ENCODE measurements at places on chromosomes 5 and 9. TPM values are rescaled to one million over a fixed set of nuclear protein-coding genes. Genes with fewer than 3 reads are reported as not detected.

DNA sequence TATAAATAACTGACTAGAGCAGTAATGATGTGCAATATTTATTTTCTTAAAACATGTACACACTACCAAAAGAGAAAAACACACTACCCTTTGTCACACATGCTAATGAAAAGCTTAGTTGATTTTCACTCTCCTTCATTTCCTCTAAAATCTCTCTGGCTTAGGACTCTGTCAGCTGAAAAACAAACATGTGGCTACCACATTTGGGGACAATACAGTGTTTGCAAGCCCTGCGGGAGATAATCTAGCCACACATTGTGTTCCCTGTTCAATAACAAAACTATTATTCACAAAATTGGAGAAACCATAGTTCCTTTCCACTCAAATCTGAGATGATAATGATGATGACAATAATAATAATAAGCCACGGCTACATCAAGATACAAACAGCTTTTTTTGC, 3.5 kb upstream of the LOX start:
- no peak for DNase-seq

DNA sequence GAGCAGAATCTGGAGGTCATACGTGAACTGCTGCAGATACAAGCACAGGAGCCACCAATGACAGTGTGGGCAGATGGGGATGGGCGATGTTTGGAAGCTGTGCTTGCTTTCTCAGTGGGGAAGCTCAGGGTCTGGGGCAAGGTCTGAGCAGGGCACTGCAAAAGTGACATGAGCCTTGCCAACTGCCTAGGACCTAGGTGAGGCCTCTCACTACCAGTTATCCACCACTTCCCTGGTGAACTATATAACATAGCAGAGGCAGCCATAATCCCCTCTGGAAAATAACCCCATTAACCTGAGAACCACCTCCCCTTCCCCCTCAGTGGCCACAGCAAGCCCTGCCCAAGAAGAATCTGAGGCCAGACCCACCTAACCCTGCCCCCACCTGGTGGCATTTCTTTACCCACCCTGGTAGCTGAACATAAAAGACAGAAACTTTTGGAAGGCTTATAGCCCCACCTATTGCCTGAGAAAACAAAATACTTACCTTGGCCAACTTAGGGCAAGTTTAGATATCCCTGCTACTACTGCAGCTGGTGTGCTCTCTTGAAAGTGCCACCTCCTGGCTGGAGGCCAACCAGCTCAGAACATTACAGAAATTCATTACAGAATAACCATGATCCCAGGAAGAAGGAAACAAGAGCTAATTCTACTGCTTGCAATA, 18.8 kb upstream of the SPEF2 start:
- DNase-seq: no peak

- no peak for DNase-seq
Observed at GRCh38 chr5:40937075-40937474, 27.8 kb downstream of the C7 start.

- DNase-seq: no peak
Observed at GRCh38 chr5:78768781-78769380, 120.3 kb upstream of the LHFPL2 start.

- DNase-seq: no peak
Observed at GRCh38 chr5:103617090-103617489, 54.5 kb upstream of the NUDT12 start.

DNA sequence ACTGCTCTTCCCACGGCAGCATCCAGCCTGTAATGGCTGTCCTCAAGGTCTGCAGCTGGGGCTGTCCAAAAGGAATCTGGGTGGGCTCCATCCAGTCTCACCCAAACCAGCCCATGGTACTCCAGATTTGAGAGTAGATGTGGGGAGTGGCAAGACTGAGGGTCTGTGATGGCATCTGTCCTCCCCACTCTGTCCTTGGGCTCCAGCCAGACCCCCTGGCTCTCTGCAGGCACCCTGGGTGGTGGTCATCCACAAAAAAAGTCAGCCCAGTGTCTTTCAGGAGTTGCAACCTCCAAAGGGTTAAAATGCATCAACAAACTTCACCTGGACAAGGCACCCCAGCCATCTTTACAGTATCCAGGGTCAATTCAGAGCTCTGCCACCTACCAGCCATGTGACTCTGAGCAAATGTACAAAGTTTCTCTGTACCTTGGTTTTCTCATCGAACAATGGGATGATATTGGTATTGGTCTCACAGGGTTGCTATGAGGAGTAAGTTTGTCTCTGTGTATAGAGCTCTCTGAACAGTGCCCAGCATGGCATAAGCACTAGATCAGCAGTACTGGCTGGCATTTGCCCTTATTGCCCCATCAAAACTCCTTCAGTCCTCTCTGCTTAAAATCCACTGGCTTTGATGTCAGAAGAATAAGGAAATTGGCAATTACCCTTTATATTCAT, 7.3 kb upstream of the S1PR3 start:
- DNase-seq: no peak

GRCh38 chr9:91130796-91131318, 230.9 kb downstream of the AUH start:
- no peak for DNase-seq

DNA sequence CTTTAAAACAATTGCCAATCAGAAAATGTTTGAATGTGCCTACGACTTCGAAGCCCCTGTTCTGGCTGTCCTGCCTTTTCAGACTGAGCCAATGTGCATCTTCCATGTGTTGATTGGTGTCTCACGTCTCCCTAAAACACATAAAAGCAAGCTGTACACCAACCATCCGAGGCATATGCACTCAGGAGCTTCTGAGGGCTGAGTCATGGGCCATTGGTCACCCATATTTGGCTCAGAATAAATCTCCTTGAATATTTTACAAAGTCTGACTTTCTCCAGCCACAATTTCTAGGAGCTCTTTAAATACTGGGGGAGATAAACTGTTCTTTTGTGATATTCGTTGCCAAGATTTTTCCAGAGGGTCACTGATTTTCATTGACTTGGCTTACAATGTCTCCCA, 53.9 kb downstream of the C9orf57 start:
- DNase-seq: no peak

HACD4 gene
- polyA plus RNA-seq: 3.1 TPM

DNA sequence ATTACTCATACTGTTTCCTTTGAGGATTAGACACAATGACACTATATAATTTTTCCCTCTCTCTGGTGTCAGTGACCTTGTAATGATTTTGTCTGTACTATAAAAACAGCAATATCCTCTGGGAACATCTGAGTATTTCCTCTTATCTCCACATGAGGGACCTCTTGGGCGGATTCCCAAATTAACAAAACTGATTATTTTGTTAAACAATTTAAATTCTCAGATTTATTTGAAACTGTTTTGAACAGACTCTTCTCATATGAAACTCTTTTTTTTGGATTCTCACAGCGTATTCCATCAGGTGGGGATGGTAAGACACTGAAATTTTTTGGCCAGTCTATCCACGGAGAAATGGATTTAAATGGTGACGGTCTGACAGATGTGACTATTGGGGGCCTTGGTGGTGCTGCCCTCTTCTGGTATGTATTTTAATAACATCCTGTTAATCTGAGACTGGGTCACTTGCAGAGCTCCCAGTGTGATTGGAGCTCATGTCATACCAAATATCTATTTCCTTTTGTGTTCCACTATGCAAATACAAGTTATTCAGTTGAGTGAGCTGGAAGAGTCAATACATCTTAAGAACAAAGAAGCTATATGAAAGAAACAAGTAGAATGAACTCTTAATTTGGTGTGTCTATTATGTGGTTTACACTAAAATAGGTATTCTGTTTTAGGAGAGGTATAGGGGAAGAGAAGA, 73.8 kb upstream of the ITGA2 start:
- peak; percentile 63 for DNase-seq

- no peak for DNase-seq
Observed at GRCh38 chr5:158722940-158723339, 376.8 kb downstream of the EBF1 start.

- no peak for DNase-seq
Observed at GRCh38 chr9:75181750-75182149, 93.4 kb downstream of the OSTF1 start.

WWC1 gene
- 89.7 TPM for polyA plus RNA-seq

- no peak for DNase-seq
Observed at GRCh38 chr5:158198636-158199035, 339.7 kb upstream of the CLINT1 start.

- DNase-seq: no peak
Observed at GRCh38 chr5:159972538-159973362, 36.2 kb upstream of the TTC1 start.

GRCh38 chr5:98309785-98310598, 463.5 kb upstream of the RGMB start:
- no peak for DNase-seq

ARL14EPL gene
- not detected for polyA plus RNA-seq

GRCh38 chr5:134139891-134140469, 25.5 kb downstream of the TCF7 start:
- DNase-seq: no peak

CDX1 gene
- polyA plus RNA-seq: 0.66 TPM

GRCh38 chr5:102826629-102827028, 71.5 kb downstream of the PAM start:
- no peak for DNase-seq

DNA sequence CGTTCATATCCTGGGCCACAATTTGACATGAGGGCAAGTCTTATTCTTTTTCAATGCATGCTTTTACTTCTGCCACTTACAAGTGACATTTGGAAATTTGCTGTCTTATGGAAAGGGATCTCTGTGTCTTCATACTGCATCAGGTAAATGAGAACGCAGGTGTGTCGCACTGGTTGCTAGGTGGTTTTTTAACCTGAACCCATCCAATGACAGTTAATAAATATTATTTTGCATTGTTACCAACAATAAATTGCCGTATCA, 1.1 kb downstream of the ADAMTS16 start:
- DNase-seq: no peak

- DNase-seq: no peak
Observed at GRCh38 chr5:8471581-8471980, 602.6 kb downstream of the MTRR start.

AK8 gene
- polyA plus RNA-seq: 3.8 TPM

- no peak for DNase-seq
Observed at GRCh38 chr9:3397766-3398165, 128.0 kb downstream of the RFX3 start.

- DNase-seq: no peak
Observed at GRCh38 chr9:89917861-89918260, 313.0 kb downstream of the GADD45G start.

DNA sequence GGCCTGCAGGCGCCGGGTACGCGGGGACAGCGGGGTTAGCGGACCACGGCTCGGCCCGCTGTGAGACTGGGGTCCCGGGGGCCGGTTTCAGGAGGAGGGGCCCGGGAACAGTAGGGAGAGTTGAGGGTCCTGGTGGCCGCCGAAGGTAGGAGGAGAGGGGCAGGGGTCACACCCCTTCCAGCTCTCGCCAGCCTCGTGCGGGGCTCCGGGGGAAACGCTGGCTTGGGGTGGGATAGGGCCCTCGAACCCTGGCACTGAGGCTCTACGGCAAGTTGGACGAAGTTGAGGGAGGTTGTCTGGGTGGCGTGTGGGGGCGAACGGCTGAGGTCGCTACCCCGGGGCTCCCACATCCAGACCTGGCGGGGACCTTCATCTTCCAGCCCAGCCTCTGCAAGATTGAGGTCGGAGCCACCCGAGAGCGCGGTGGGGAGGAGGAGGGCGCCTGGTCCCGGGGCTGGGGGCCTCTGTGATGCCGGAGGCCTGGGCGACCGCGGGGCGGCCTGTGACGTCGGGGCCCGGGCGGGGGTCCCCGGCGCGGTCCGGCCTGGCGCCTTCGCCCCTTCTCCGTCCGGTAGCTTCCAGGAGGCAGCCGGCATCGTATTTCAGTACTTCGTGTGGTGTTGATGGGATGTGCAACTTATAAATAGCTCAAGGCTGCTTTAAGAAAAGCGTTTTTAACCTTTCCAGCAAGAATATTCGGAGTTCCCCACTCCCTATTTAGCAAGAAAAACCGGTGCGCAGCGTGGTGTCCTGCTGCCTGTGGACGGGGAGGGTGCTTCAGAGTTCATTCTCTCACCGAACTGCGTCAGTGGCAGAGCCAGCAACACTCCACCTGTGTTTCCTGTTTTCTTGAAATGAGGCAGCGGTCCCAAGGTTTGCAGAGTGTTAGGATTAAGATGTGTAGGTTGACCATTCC, 902 bp downstream of the HABP4 start:
- DNase-seq: no peak

GRCh38 chr5:76386360-76386759, 16.7 kb upstream of the IQGAP2 start:
- no peak for DNase-seq

PTGES gene
- 5.9 TPM for polyA plus RNA-seq

DNA sequence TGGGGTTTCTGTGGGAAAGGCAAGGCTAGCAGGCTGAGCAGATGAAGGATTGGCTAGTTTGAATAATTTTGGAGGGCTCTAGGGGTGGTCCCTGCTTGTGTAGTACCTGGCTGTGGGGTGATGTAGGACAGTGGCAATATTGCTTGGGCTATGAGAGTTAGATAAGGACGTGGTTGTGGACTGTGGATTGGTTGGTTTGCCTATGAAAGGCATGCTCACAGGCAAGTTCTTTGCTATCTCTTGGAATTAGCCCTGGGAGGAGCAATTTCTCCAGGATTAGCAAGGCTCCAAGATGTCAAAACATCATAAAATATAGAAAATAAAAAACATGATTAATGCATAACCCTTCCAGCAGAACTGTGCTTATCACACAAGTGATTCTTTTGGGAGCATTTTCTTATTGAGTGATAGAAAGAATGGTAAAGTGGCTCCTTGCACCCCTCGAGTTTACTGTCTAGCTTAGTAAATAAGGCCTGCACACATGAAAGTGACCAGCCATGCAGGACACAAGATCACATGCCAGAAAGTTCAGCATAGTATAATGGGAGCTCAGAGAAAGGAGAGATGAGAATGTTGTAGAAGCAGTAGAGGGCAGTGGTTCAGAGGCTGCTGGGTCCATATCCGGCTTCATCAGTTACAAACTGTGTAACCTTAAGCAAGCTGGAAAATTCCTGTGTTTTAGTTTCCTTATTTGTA, 13.8 kb downstream of the AOPEP start:
- DNase-seq: no peak

BTNL8 gene
- 0.37 TPM for polyA plus RNA-seq

SLC25A2 gene
- polyA plus RNA-seq: not detected

DNA sequence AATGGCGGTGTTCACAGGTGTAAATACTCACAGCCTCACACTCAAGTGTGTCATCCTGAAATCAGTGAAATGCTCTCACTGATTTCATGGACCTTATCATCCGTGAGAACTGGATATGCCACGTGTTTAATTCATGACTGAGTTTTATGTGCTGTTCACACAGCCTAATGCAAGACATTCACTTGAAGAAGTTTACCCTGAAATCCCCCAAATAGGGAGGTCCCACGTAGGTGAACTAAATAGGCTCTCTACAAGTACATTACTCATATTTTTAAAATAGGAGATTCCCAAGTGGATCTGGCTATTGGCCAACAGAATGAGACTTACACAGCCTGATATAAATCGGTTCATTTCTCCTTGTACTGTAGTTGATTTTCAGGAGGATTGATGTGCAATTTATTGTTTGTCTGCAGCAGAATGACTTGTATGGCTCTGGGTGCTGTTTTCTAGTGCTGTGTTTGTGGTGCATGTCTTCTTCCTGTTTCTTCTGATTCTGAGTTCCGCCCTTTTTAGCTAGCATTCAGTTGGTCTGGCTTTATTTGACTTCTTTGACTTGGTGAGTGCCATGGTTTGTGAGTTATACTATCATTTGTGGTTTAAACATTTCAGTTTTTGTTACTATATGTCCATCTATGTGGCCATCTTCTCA, 25.1 kb downstream of the TRIO start:
- DNase-seq: no peak

All from left renal pelvis (tissue), 4 donors.